ENCODE measurements at places on chromosomes 11 and 22.

GRCh38 chr11:69249311-69250185 lies 44.4 kb upstream of the MYEOV start:
- DNase-seq = no peak

- DNase-seq = no peak
These were observed 111.2 kb upstream of the ALX4 start for GRCh38 chr11:44421090-44421675.

DNA sequence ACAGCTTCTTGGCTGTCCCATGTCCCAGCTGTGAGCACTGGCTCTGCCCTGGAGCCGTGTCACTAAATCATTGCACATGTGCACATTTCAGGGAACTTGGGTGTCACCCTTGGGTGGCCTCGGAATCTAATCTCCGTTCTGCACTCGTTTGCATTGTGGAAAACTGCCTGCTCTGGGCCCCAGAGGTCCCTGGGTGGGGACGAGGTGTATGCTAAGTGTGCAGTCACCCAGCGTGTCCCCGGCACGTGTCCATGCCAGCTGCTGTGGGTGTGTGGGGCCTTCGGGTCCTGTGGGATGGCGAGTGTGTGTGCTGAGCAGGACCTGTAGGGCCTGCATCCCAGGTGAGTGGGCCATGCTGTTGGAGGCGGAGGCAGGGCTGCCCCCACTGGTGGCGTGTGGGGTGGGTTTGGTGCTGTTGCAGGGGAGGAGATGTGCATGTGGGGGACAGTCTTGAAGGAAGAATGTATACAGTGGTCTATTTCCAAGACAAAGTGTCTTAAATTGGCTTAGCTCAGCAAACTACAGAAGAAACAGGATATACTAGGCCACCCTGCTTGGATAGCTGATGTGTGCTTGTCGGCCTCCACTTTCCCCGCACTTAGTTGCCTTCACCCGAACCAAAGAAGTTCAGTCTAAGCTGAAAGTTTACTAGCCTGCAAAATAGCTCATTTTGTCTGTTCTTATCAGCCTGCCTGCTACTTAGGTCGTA lies 14.6 kb downstream of the TANGO2 start:
- DNase-seq = no peak

- DNase-seq = no peak
These were observed 113.4 kb upstream of the CRYBB3 start for GRCh38 chr22:25085930-25086901.

DNA sequence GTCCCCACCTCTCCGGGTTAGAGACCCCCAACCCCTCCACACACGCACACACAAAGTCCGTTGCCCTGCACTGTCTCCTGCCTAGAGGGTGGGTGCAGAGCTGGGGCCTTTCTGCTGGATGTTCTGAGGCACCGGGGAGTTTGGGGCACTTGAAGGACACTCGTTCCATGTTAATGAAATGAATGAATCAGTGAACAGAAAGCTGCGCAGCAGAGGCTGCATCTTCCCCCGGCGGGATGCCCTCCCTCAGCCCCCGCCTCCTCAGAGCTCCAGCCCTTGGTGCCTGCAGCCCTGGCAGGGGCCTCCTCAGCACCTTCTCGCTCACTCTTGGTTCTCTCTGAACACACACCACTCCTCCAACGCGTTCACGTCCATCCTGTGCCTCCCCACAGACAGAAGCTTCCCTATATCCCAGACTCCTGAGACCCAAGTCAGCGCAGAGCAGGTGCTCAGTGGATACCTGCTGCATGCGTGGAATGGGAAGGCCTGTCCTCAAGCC lies 611.9 kb downstream of the TBC1D22A start:
- no peak for DNase-seq

- no peak for DNase-seq
These were observed 762 bp downstream of the ANKRD13D start for GRCh38 chr11:67289651-67290479.

DNA sequence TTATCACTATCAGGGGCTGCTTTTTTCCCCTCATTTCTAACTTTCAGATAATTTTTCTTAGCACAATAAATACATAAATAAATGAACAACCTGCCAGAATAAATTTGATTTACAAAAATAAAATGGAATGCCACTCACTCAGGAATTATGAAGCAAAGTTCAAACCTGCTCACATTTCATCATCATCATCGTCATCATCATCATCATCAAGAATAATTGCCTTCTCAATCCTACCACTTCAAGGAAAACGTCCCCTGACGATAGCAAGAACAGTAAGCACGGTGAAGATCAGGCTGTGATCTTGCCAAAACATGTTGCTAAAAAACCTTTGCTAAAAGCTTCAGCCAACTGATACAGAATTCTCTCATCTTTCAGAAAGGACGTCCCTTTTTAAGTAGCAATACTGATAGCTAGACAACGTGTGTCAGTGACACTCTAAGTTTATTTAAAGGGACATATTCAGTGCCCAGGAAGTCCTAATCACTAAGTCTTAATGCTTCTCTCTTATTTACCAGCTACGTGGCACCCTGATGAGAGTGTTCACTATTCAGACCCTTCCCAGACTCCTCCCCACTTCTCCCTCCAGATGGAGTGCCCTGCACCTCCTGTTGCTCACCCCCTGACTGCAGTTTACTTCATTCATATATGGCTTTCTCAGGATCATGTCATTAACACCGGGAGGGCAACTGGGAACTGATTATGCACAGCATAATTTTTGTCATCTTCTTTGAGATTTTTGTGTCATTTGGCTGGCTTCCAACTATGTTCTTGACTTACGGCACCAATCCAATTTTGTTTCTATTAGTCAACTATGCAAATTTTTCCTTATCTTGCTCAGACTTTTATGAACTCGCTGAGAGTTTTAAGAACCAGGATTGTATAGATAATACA lies 200.1 kb upstream of the GUCY1A2 start:
- DNase-seq = no peak

DNA sequence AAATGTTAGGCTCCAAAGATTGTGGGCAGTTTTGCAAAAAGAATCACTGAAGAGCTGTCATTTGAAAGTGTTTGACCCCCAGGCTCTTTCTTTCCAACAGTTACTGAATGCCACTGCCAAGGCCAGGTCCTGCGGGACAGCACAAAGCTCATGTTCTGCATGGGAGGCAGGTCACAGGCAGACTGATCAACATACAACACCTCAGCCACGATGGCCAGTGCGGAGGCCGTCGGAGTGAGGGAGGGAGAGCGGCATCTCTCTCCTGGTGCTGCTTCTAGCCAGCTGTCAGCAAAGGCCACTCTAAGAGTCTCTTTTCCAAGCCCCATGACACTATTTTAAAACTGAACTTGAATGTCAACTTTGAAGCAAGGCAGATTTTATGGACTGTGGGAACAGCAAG lies 49.9 kb downstream of the ARFGAP3 start:
- no peak for DNase-seq

- DNase-seq = no peak
These were observed 17.8 kb upstream of the POLD3 start for GRCh38 chr11:74574563-74574962.

GRCh38 chr22:47610764-47611163 lies 848.3 kb downstream of the TBC1D22A start:
- no peak for DNase-seq

- DNase-seq = no peak
These were observed 11.3 kb downstream of the ABTB2 start for GRCh38 chr11:34346551-34346950.

DNA sequence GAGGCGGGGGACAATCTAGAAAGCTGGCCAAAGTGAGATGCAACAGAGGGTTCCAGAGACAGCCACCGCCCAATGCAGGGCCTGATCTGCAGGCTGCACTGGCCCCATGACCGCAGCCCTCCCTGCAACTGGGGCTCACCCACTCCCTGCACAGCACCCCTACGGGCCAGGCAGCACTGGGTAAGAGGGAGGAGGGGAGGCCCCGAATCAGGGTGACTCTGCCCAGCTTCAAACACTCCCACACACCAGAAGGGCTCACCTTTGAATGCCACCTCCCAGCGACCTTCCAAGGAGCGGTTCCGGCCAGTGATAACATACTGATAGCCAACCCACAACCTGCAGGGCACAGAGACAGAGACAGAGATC lies 59.3 kb downstream of the DGCR2 start:
- no peak for DNase-seq

DNA sequence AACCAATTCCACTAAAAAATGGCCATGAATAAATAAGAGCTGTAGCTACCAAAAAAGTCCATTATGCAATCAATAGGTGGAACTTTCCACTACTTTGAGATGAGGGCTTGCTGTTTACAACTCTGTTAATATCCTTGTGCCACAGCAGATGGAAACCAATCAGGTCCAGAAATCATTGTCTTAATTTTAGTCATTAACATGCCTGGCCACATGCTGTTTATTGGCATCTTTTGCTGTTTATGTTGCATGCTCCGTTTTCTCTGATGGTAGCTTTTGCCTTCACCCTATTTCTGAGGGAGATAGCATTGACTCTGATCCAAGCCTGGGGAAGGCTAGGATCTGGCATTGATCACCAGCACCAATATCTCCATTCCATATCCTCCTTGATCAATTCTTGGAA lies 192.9 kb upstream of the SEZ6L start:
- no peak for DNase-seq

GRCh38 chr11:102757823-102758549 lies 22.4 kb downstream of the MMP10 start:
- no peak for DNase-seq

GRCh38 chr11:67254798-67255197 lies 11.5 kb upstream of the GRK2 start:
- no peak for DNase-seq

DNA sequence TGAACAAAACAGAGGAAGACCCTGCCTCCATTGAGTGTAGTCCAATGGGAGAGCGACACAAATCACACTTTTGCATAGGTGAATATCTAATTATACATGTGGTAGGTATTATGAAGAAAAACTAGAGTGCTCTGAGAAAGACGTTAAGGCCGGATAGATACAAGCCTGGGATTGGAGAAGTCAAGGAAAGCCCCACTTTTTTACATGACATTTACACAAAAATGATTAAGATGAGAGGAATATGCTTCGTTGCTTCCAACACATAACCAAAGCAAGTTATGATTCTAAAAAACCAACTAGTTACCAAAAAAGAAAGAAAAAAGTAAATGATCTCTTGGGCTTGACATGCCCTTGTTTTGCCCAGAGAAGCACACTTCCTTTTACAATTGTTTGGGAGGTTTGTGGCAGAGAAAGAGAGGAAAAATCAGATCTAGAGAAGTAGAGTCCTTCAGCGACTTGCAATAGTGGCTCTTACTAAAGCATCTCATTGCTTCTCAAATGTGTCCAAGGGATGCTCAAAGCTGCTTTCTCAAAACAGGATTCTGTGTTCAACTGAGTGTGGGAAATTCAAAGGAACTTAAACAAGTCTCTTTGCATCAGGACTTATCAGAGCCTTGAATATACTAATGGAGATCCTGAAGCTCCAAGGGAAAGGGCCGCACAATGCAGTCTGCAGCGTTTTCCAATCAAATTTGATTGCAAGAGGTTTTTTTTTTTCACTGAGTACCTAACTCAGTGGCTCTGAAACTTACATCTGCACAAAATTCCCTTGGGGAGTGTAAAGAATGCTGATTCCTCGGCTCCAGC lies 38.8 kb downstream of the FLI1 start:
- DNase-seq = no peak

GRCh38 chr22:35921777-35922176 lies 106.8 kb downstream of the RBFOX2 start:
- peak; percentile 59 for DNase-seq

DNA sequence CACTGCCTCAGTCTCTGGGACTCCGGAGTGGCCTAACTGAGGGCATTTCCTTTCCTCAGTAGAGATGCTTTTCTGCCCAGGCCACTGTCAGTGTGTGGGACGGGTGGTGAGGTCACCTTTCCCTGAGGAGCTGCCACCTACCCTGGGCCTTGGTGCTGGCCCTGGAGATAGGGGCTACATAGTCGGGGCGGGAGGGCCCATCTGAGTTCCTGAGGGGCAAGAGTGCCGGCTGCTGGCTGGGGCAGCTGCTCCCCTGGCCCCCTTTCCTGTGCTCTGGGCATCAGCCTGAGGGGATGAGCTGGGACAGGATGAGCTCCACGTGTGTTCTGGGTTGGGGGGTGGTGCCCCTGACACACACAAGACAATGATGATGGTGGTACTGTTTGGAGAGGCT lies 5.4 kb downstream of the KCNC1 start:
- no peak for DNase-seq

- no peak for DNase-seq
These were observed 67.5 kb upstream of the NNMT start for GRCh38 chr11:114228435-114229411.

GRCh38 chr11:64021757-64022093 lies 14.0 kb upstream of the FLRT1 start:
- peak; percentile 74 for DNase-seq

DNA sequence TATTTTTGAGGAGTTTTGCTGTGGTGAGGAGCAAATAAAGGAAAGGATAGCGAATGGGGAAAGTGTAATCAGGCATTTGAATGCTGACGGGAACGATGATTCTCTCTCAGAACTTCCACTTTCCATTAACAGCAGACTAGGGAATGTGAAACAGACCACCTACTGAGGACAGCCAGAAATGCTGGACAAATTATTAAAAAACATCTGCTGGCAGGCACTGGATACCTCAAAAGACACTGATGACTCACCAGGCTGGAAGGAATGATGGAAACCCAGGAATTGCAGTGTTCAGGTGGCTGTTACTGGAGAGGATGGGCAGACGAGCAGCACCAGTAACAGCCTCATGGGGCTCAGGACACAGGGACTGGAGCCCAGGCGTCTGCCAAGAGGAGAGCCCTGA lies 33.4 kb downstream of the PLA2G6 start:
- DNase-seq = no peak

DNA sequence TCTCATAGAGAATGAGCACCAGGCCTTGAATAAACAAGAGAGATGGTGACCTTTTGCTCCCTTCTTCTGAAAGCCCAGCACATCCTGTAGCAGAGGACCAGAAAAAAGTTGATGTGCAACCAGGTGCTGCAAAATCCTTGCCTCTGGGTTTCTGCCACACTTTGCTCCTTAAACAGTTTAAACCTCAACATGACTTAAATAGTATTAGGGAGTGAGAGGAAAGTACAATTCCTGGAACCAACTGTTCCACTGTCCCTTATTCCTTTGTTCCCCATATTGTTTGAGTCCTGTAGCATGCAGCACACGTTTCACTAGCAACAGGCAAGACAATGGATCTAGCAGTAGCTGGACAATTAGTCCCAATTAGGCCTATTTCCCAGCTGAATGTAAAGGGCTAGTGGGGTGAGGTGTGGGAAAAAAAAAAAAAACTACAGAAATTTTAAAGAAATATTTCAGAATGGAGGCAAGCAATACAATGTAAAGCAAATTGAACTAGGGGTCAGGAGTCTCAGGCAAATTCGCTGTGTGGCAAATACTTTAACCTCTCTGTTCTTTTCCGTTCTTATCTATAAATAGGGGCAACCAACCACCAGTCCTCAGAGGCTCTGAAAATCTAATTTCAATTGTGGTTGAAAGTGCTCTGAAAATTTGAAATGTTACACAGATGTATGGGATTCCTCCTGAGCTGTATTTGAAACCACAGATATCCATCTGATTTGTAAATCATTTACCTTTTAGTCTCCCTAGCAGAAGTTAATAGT lies 6.6 kb downstream of the MPPED2 start:
- DNase-seq = no peak

- DNase-seq = no peak
These were observed 14.3 kb downstream of the ADORA2A start for GRCh38 chr22:24441406-24442351.

- no peak for DNase-seq
These were observed 4.9 kb downstream of the SCGB1C1 start for GRCh38 chr11:197741-198235.

GRCh38 chr11:90737444-90738050 lies 514.7 kb upstream of the CHORDC1 start:
- DNase-seq = no peak

GRCh38 chr11:35275786-35276170 lies 136.8 kb downstream of the CD44 start:
- DNase-seq = no peak

GRCh38 chr11:67374571-67375281 lies 1.3 kb upstream of the CLCF1 start:
- no peak for DNase-seq
